GM10248 (cell line): ENCODE measurements at places on chromosomes 11 and 22.
A peak's percentile ranks its signal among the peaks of the same experiment; 100 is the strongest.

GRCh38 chr11:124886476-124886875 is 11.2 kb downstream of the ROBO4 start:
- DNase-seq = no peak

- no peak for DNase-seq
Measured at GRCh38 chr11:1878137-1879031, 13.3 kb downstream of the PRR33 start.

GRCh38 chr22:29308791-29309262 is 2.4 kb downstream of the GAS2L1 start:
- DNase-seq = peak; percentile 31

- DNase-seq = no peak
Measured at GRCh38 chr11:62456630-62457029, 37.8 kb downstream of the SCGB1A1 start.

DNA sequence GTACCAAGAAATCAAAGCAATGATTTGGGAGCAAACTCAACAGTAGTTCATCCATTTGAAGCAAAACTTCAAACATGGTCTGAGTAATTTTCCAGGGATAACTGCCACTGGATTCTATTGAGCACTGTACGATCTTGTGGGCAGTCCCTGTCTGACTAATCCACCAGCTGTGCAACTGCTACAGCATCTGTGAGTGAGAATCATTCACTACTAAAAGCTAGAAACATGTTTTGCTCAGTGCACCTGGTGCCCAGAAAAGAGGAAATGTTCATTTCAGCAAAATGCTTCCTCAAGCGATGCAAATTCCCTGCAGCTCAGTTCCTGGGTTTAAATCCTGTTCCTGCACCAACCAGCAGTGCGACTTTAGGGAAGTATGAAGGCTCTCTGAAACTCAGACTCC is 1077.9 kb downstream of the DLG2 start:
- peak; percentile 10 for DNase-seq

DNA sequence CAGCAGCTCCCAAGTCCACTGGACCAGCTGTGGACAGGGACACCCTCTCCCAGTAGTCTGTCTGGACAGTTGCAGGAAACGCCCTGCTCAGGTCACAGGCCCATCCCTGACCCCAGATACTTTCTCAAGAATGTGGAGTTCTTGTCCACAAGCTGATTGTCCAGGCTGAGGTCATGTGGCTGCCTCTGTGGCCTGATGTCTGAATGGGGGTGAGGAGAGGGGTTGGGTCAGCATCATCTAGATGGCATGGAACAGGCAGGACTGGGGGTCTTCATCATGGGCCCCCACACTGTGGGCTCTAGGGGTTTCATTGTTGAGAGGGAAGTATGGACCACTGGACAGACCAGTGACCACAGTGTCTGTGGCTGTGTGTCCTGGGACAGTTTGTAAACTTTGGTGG is 1015.0 kb downstream of the TBC1D22A start:
- no peak for DNase-seq

DNA sequence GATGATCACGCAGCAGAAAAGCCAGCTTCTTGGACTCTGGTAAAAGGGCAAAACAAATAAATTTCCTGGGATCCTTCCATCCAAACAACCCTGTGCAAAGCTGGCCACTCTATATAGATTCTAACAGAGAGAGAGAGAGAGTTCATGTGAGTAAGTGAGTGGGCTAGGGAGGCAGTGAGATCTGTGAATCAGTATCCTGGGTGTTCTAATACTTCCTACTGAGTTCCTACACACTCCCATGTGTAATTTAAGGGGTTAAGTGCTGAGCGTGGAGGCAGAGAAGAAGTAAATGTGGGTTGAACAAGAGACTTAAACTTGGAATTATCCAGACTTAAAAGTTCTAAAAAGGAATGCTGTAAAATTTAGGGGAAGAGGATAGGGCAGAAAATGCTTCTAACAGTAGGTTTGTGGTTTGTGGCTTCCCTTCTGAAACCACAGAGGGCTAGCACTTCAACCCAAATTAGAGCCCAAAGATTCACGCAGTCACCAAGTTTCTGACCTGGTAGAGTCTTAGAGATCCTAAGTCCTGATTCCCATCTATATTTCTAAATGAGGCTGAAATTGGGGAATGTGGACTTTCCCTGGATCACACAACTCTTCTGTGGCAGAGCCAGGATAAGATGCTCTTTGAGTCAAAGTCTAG is 413.9 kb downstream of the TENM4 start:
- no peak for DNase-seq

DNA sequence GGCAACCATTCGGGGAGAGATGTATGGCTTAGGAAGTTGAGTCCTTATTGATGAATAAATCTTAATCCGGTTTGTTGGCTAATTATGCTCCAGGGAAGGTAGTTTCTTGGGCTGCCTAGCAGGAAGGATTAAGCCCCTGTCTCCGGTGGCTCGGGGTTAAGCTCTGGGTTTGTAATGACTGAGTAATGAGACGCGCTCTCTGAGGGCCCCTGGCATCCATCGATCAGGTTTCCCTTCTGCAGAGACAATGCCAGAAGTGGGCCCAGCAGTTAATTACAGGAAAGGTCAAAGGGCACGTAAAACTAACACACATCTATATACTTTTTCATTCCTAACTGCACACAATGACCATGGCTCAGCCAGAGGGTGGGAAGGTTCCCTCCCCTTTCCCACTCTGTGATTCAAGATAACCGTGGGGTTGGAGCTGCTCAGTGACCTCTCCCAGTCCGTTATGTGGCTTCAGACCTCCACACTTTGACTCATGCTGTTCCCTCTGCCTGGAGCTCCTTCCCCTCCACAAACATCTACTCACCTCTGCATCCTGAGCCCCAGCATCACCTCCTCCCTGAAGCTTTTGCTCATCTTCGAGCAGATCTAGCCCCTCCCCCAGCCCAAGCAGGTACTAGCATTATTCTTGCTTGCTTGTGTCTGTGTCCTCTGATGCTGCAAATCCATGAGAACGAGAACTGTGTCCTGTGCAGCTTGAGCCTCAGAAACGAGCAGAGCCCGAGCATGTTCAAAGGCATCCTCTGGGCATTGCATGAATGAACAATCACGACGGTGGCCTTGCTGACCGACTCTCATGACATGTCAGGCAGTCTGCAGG is 16.6 kb downstream of the SCUBE1 start:
- DNase-seq = no peak

- DNase-seq = no peak
Measured at GRCh38 chr11:4019891-4020290, 74.7 kb upstream of the RRM1 start.

GRCh38 chr11:43504316-43504950 is 145.7 kb downstream of the TTC17 start:
- peak; percentile 51 for DNase-seq
